ENCODE measurements at places on chromosomes 13 and 19. TPM values are rescaled to one million over a fixed set of nuclear protein-coding genes. Genes with fewer than 3 reads are reported as not detected.

Gene LHB
- total RNA-seq = not detected

Gene B3GNT8
- total RNA-seq = 0.24 TPM

Gene SLC8A2
- 0.05 TPM for total RNA-seq

Gene METTL21C
- total RNA-seq = not detected

Gene ZNF177
- 0.27 TPM for total RNA-seq

Gene RNF17
- not detected for total RNA-seq

Gene NLRP7
- not detected for total RNA-seq

DNA sequence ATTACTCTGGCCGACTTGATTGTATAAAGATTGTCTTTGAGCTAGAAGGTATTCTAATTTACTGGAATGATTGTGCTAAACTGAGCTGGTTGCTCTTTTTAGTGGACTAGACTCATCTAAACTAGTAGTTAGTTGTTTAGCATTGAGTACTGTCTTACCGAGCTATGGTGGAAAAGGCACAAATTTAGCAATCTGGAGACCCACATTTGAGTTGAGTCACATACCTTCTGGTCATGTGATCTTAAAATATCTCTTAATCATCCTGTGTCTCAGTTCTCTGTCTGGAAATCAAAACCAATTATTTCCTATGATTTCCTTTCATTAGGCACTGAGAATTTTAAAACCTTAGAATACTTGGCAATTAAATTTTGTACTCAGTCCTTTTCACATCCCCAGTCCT lies 349.5 kb downstream of the IRS2 start:
- DNase-seq = no peak

DNA sequence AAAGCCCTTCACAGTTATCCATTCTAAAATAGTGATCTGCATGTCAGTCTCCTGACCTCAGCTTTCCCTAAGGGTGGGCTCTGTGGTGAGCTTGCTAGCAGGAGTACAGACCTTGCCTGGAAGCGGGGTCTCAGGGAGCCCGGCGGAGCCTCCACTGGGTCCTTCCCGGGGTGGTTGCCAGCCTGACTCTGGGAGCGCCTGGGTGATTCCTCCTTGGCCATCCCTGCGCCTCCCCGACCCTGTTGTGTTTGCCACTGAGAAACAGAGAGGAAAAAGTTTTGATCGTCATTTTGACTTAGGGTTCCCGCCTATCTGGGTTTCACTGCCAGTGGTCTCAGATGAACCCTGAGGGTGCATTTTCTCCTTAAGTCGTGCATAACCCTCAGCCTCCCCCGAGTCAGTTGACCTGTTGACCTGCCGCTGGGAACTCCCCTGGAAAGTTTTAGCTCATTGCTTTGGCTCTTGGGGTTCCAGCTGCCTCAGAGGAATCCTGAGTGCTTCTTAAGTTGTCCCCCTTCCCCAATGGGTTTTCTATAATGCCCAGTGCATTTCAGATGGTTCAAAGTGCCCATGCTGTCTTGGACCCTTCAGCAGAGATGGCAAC lies 117.8 kb downstream of the RAB20 start:
- DNase-seq = no peak

- DNase-seq = no peak
These were observed 27.7 kb downstream of the EFNB2 start for GRCh38 chr13:106507560-106508274.

DNA sequence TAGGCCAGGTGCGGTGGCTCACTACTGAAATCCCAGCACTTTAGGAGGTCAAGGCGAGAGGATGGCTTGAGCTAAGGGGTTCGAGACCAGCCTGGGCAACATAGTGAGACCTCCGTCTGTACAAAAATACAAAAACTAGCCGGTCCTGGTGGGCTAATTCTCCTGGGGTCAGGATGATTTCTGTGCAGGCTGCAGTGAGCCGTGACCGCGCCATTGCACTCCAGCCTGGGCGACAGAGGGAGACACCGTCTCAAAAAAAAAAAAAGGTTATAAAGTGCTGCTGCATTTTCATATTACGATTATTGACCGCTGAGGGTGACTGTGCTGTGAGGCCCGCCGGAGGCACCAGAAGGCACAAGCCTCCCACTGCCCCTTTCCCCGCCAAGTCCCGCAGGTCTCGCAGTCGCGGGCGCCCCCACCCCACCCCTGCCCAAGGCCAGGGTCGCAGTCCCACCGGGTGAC lies 477 bp upstream of the PLEKHF1 start:
- DNase-seq = no peak

- no peak for DNase-seq
These were observed 56.1 kb downstream of the PDS5B start for GRCh38 chr13:32642316-32642715.

GRCh38 chr13:91576590-91576989 lies 178.2 kb downstream of the GPC5 start:
- no peak for DNase-seq

- no peak for DNase-seq
These were observed 35.4 kb downstream of the RFX2 start for GRCh38 chr19:6074709-6075403.

DNA sequence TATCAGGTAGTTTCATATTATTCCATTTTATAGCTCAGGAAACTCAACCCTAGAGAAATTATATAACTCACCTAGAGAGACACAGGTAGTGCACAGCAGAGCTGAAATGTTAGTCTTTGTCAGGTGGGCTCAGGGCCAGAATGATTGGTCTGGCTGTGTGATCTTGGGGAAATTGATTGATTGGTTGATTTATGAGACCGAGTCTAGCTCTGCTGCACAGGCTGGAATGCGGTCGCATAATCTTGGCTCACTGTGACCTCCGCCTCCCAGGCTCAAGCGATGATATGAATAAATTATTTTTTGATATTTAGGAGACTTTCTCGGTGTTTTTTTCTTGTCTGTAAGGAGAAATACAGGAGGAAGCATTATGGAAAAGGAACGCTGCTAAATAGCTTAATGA lies 239.9 kb upstream of the SLC10A2 start:
- DNase-seq = no peak

GRCh38 chr19:34960103-34960805 lies 3.8 kb downstream of the ZNF792 start:
- DNase-seq = no peak

- peak; percentile 10 for DNase-seq
These were observed 28.5 kb downstream of the ZNF266 start for GRCh38 chr19:9406798-9407352.

DNA sequence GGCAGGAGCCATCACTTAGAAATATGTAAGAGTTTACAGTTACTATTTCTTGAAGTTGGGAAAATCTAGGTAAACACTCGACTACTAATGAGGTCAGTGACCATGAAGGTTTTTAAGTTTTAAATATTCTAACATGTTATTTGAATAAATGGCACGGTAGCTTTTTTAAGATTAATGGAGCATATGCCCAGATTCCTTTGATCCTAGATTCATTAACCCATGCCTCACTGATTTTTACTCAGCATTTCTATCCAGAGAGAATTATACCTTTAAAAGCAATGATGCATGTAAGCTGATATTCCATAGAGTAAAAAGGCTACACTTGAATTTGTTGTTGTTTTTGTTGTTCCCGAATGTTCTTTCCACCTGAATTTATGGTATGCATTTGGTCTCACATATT lies 541.4 kb downstream of the DACH1 start:
- DNase-seq = no peak

GRCh38 chr19:46383171-46383815 lies 30.1 kb downstream of the CCDC8 start:
- no peak for DNase-seq

DNA sequence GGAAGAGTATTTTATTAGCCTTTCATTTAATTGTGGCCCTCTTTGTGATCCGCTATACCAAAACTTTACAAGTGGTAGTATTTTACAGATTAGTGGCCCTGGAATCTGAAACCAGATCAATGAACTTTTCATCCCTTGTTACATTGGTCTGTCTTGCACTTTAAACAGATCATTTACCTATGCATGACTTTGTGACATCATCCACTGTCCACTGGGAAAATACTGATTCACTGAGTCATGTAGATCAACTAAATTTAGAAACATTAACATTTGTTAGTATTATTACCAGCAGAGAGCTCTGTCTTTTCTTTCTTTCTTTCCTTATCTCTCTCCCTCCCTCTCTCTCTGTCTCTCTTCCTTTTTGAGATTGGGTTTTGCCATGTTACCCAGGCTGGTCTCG lies 17.5 kb downstream of the PCDH8 start:
- DNase-seq = no peak

DNA sequence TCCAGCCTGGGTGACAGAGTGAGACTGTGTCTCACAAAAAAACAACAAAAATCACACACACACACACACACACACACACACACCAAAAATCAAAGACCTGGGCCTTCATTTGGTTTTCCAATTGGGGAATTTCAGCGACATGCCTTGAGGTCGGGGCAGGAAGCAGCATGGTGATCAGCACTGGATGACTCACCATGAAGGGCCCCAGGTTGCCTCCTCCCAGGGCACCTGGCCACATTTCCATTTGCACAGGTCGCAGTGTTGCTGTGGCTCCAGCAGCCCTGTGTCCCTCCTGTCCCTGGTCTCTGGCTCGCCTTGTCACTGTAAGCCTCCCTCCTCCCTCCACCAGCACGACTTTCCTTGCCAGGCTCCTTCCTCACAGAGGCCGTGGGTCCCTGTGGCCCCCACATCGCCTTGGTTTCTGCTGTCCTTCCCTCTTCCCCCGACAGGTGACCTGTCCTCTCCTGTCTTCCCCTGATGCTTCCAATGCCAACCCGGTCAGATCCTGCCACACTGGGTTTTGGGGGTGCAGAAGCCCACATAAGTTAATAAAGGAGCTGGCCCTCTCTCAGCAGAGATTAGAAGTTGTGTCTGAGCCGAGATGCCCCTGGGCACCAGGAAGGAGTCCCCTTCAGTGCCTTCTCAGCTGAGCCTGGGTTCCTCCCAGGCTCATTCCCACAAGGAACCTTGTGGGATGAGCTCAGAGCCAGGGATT lies 66.7 kb downstream of the GPR12 start:
- no peak for DNase-seq

- no peak for DNase-seq
These were observed at the start of gene CCNA1 for GRCh38 chr13:36432106-36432544. Gene CCNA1 (plus strand): TSS chr13:36432495. CDS start chr13:36433057, 562 bp downstream.

DNA sequence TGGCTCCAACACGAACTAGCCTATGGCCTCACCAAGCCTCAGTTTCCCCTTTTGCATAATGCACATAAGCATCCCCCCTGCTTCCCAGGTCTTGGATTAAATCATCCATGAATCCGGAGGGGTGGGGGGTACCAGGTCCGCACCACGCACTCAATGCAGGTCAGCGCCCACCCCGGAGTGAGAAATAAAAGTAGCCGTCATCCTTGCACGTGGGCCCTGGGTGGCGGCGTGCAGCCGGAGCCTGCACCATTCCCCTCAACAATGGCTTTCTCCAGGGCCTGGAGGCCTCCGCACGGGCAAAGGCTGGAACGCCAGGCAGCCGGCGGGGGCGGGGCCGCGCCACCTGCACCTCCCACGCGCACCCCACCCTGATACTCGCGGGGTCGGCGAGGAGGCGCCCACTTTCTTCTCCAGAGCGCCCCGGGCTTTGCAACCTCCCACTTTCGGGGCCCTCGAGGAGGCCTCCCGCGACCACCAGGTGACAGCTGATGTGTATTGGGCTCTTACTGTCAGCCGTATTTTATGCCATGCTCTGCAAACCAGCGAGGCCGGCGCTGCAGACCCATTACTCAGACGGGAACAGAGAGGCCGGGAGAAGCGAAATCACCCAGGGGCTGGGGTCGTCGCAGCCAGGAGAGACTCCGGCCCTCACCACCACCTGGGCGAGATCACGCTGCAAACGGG lies 767 bp upstream of the GADD45B start:
- peak; percentile 53 for DNase-seq

DNA sequence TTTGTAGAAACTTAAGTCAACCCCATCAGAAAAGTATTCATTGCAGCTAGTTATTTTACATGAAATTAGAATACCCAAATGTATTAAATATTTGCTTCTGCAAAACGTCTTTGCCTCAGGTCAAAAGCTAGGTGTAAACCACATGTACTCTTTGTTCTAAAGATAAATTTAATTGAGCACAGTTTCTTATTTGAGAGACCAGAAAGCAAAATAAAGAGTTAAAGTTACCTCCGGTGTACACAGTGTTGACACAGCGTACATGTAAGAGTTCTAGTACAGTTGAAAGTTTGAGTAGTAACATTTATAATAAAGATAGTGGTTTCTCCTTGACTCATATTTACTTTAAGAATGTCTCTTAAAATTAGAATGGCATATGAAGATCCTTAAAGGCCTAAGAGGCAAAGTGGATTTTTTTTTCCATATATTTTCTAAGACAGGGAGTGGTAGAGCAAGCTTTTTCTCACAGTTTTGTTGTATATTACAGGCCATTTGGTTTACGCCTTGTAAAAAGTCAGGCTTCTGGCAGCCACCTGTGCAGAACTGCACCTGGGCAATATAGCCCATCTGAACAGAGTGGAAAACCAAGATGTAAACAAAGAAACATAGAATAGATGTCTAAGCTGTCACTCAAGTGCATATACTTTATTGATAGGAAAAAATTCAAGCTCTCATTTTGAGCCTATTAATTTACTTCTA lies 2.9 kb downstream of the LRCH1 start:
- no peak for DNase-seq

DNA sequence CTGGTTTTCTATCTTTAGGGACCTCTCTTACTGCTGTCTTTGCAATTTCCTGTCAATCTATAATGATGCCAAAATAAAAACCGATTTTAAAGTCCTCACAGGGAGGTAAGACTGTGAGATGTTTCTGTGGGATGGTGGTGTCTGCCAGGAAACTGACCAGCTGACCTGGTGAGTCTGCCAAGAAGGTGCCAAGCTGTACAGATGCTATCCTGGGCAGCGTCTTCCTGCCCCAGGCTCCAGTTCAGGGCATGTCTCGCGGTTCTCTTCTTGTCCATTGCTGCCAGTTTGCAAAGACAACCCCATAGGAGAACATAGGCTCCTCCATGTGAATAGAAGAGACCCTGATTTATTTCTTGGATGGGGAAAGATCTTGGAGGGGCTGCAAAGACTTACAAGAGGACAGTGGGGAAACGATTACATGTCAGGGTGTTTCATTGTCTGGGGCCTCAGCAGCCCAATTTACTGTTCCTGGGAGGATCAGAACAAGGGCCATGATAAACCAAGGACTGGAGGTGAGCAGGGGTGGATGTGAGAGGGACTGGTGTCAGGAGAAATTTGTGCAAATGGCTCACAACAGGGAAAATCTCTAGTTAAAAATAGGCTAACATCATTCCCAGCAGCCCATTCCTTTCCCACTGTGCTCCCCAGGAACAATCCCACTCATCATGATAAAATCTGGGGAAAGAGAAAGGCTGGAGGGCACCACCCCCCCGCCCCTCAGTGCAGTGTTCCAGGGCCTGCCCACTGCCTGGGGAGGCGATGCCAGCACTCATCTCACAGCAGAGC lies 42.7 kb upstream of the VSTM2B start:
- DNase-seq = no peak

DNA sequence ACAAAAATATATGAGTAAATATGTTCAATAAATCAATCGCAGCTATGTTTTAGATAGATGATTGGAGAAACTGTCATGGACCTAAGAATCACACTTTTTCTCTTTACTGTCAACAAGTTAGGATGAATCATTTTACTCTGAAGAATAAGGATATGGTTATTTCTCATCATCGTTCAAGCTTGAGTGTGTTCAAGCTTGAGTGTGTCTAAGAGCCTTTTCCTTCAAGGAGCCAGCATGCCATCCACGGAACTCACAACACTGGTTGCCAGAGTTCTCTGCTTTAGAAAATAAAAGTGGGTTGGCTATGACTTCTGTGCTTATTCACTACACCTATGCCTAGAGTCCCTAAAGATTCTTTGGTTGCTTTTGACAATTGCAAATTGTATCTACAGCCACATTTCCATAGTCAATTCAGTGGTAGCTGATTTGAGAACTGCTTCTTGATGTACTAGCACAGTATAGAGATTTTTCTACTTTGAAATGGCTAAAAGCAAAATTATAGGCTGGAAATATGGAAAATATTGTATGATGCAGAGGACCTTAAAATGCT lies 58.1 kb upstream of the SCEL start:
- DNase-seq = no peak

GRCh38 chr19:44925114-44925891 lies 10.9 kb downstream of the APOC1 start:
- no peak for DNase-seq
